Cerebellum (tissue), 4 donors: ENCODE measurements at places on chromosomes 2 and 18. TPM values are rescaled to one million over a fixed set of nuclear protein-coding genes. Genes with fewer than 3 reads are reported as not detected.
A peak's percentile ranks its signal among the peaks of the same experiment; 100 is the strongest.

NT5C1B gene
- 0.09 TPM for total RNA-seq

TMEFF2 gene
- 88.4 TPM for total RNA-seq

ELP2 gene
- total RNA-seq: 134 TPM

HOXD12 gene
- not detected for total RNA-seq

PPIG gene
- 48.3 TPM for total RNA-seq

DAW1 gene
- total RNA-seq: 2.8 TPM

CLEC4F gene
- total RNA-seq: not detected

DYNAP gene
- total RNA-seq: not detected

- DNase-seq: no peak
Measured at GRCh38 chr2:33168922-33169321, 222.2 kb downstream of the LTBP1 start.

DNA sequence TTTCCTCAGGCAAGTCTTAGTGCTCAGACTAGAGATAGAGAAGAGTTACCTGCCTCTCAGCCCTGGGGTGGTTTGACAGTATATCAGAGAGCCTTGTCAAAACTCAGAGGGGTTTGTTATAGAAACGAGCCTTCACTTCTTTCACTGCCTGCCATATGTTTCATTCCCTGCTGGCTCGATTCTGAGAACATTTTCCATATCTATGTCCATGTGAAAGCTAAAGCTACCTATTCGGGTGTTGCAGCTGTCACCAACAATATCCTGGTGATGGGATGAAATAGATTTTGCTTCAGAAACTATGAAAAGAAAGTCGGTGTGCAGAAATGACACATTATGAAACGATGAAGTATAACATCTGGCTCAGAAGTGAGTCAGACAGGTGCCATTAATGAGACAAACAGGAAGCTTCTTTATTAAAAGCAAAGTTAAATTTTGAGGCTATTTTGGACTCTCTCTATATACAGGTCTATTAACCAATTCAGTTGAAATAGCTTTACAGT, 56.1 kb upstream of the TANK start:
- no peak for DNase-seq

DNA sequence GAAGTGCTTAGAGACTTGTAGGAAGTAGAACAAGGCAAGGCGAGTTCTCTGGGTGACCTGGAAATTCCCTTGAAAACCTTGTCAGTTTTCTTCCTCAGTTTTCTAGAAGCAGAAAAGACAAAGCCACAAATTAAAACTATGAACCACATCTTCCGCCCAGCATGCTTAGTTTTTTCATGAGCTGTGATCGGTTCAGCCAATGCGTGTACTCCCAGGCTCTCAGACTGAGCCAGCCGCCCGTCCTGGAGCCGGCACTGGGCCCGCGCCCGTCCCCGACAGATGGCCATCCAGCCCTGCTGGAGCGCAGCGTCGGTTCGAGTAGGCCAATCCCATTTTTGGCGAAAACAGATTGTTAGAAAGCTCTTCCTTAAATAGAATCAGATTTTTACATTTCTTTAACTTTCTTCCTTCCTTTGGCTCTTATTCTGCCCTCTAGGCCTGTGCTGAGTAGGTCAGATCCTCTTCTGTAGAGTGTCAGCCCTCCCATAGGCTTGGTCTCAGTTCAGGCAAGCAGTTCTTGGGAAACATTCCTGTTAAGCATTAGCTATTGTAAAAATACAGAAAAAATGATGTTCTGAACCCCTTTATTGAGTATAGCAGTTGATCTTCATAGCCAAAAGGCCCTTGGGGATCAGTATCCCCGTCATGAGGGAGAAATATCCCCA, 112.5 kb downstream of the NCK2 start:
- peak; percentile 87 for DNase-seq

DNA sequence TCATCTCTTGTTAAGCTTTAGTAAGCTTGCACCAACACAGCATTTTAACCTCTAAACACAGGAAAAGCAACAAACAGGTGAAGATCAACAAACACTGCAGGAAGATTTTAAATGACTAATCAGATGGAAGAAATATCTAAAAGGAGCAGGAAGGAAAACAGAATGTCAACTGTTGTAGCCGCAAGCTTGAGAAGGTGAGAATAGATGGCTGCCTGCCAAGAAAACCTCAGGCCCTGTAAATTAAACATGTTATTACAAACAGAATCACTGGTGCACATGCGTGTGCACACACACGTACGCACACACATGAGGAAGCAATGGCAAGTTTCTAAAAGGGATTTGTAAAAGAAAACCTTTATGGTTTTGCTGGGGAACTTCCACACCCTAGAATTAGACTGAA, 257.8 kb upstream of the GALNT5 start:
- no peak for DNase-seq

- DNase-seq: no peak
Measured at GRCh38 chr2:19878268-19879046, 23.3 kb downstream of the TTC32 start.

DNA sequence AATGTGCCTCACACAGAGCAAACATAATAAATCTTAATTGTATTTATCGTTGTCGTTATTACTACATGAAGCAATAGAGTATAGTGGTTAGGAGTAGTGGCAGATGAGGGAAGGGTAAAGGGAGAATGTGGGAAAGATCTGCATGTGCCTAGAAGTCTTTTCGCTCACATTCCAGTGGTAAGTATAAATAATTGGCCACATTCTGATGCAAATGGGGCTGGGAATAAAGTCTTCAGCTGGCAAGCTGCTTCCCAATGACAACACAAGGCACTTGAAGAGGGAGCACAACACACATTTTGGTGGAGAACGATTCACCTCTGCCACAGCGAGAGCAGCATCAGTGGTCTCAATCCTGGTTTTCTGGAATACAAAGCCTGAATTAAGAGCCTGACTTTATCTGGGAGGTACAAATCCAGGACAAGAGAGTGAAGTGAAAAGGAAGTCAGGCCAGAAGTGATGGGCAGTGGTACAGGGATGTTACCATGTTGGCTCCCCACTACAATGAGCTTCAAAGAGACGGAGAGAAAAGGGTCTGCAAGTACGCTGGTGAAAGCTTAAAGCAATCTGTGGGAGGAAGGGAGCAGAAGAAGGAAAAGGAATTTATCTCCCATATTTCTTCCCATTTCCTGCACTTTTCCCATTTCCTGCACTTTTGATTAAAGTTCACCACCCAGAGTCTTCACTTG, 112.3 kb downstream of the ARHGAP15 start:
- no peak for DNase-seq

GRCh38 chr2:119788752-119789151, 29.0 kb downstream of the PTPN4 start:
- no peak for DNase-seq

DNA sequence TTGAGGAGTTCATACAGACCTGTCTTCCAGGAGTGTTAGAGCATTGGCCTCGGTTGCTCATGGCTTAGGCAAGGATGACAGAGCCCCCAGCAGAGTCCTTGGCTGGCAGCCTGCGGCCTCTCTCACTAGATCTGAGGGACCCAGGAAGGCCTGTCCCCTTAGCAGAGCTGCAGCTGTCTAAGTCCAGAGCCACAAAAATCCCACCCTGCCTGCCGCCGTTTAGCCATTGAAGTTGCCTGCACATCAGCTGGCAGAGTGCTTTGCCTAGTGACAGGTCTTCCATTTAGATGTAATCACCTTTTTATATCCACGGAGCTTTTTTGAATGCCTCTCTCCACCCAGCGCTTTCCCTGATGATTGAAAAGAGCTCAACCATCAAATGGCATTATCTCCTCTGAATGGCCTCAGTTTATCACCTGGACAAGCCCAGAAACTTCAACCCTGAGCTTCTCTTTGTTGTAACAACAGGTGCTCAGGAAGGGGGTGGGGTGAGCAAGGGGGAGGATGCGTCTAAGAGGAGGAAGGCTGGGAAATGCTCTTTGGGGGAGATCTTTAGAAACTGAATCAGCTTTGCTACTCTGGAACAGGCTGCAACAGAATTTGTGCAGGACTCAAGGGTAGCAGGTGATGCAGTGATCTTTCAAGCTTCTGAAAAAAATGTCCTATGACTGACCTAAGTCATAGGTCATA, 71.9 kb downstream of the TNP1 start:
- DNase-seq: no peak
